ENCODE measurements at places on chromosomes 11 and 22. TPM values are rescaled to one million over a fixed set of nuclear protein-coding genes. Genes with fewer than 3 reads are reported as not detected.

OR51B4 gene
- total RNA-seq: 0.57 TPM

DNA sequence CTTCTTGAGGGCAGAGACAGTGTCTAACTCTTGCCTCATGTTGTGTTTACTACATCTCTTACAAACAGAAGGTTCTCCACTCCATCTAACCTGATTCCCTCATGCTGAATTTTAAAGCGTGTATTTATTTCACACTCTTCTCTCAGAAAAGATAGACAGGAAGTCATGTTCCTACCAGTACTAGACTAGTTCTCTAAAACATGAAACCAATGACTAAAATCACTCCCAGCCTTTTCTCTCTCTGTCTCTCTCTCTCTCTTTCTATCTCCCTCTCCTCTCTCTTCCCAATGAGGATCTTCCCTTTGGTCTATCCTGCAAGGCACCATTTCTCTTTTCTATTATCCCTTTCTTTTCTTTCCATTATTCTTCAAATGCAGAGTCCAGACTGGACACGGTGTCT, 391.9 kb upstream of the CADM1 start:
- H3K4me3 ChIP-seq: no peak overlapping the region
- no peak overlapping the region for H3K27ac ChIP-seq
- no peaks in the 10 kb centered on the region for H3K4me1 ChIP-seq
- no peaks in the 10 kb centered on the region for H3K36me3 ChIP-seq

OR10D3 gene
- not detected for total RNA-seq

DNA sequence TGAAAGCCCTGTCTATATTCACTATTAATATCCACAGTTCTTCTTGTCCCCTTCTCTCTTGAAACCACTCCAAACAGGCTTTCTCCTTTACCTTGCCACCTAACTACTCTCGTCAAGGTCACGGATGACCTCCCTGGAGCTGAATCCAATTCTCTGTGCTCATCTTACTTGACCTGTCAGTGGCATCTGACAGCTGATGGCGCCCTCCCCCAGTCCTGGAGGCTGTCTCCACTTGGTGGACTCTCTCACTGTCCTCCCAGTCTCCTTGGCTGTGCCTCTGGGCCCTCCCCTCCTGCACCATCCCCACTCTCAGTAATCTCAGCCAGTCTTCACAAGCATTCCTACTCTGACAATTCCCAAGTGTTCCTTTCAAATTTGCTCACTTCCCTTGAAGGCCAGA, 8.7 kb downstream of the TNKS1BP1 start:
- peaks cover 20% of the 10 kb centered on the region for H3K4me1 ChIP-seq
- H3K27ac ChIP-seq: peak overlapping the region; percentile 67
- DNase-seq: no peak

DNA sequence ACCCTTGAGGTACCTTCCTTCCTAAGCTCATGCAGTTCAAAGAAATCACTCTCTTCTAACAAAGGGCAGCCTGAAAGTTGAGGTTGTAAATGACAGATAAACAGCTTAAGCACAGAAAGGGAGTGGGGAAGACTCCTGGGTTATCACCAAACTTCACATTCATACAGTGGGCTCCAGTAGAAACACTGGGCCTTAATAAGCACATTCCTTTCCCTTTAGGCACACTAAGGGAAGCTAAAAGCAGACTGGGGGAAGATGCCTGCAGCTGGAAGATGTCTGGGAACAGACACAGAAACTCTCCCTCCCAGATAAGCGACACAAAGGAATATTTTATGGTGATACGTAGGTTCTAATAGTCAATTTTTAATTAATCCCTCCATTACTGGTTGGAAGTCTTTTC, 350.3 kb upstream of the MPPED2 start:
- no peak overlapping the region for H3K27ac ChIP-seq
- DNase-seq: no peak
- H3K4me1 ChIP-seq: peaks cover 9% of the 10 kb centered on the region
- no peaks in the 10 kb centered on the region for H3K27me3 ChIP-seq
- H3K36me3 ChIP-seq: no peaks in the 10 kb centered on the region

OR4A16 gene
- total RNA-seq: not detected

DNA sequence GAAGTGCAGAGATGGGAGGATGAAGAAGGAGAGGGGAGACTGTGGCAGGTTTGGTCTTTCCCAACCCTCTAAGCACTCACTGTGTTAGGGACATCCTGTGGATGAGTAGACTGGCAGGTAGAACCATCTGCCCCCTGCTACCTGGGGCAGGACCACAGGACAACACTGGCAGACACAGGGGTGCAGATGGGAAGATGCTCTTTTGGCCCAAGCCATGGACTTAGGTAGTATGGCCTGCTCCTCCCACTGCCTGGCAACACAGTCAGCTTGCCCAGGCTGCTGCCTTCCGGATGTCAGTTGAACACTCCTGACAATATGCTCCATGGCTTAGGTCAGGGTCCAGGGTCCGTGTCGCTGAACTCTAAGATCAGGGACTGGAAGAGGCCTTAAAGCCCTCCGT, 140.7 kb upstream of the NAV2 start:
- no peak overlapping the region for H3K27ac ChIP-seq
- H3K4me3 ChIP-seq: no peak overlapping the region
- no peak for DNase-seq
- peaks cover 3% of the 10 kb centered on the region for H3K4me1 ChIP-seq
- peaks cover 79% of the 10 kb centered on the region for H3K27me3 ChIP-seq
- H3K36me3 ChIP-seq: no peaks in the 10 kb centered on the region

DNA sequence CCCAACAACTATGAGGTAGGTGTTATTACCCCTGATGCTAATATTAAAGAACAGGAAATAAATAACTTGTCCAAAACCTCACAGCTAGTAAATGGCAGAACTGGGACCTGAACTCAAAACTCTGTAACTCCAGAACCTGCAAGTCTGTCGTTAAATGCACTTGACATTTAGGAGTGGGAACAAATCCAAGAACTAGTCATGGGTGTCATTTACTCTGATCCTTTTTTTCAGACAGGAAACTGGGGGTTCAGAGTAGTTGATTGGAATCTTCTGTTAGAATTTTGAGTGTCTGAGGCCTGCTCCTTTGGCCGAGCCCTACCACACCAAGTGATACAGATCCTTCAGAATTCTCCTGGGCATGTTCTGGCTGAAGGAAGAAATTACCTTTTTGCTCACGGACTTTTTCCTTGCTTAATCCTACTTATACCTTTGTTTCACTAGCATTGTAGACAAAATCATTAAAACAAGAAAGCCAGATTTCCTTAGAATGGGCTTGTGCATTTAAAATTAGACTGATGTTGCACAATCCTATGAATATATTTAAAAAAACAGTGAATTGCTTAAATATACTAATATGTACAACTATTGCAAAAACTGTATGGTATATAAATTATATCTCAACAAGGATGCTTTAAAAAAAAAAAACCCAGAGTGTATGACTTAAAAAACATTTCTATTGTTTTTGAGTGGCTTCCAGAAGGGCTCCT, 1.4 kb upstream of the YAP1 start:
- no peaks in the 10 kb centered on the region for H3K36me3 ChIP-seq
- peak overlapping the region; percentile 98 for H3K27ac ChIP-seq
- H3K4me3 ChIP-seq: peak overlapping the region; percentile 98

SLC16A8 gene
- total RNA-seq: 1.0 TPM

Data from cardiac muscle cell (in vitro differentiated cells and primary cell).